ENCODE measurements at places on chromosomes 11 and 22. TPM values are rescaled to one million over a fixed set of nuclear protein-coding genes. Genes with fewer than 3 reads are reported as not detected.

DNA sequence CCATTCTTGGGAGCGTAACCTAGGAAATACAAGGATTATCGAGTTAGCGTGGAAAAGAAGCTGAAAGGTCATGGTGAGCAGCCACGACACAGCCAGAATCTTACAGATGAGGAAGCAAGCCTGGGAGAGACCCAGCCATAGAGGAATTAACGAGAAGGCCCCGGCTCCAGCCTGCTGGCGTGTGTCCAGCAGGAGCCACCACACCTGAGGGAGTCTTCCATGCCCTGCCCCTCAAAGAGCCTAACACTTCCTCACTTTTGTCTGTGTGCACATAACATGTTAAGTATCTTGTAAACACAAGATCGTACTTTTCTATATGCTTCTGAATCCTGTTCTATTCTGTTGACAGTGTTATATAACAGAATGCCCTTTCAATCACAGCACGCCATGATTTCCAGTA is 18.1 kb downstream of the CECR2 start:
- no peak overlapping the region for H3K27ac ChIP-seq
- H3K4me1 ChIP-seq, result no peaks in the 10 kb centered on the region
- DNase-seq, result no peak
- H3K27me3 ChIP-seq, result no peaks in the 10 kb centered on the region

DNA sequence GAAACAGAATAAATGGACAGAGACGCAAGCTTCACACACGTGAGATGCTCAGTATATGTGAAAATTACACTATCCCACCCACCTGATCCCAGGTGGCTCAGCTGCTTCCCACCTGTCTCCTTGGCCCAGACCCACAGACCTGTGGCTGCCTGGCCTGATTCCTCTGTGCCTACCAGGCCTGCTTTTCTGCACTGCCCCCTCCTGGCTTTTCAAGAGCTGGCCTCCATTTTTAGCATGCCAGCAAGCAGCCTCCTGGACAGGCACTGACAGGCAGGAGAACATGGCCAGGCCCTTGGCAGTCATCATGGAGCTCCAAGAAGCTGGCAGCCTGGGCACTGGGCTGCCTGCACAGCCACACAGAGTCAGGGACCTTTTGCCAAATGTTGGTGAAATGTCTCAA is 79.5 kb upstream of the HMGXB4 start:
- no peaks in the 10 kb centered on the region for H3K27me3 ChIP-seq
- H3K27ac ChIP-seq, result no peak overlapping the region
- H3K4me1 ChIP-seq, result no peaks in the 10 kb centered on the region
- no peak overlapping the region for H3K4me3 ChIP-seq
- DNase-seq, result no peak

DLG2 gene
- 13.2 TPM for total RNA-seq

DNA sequence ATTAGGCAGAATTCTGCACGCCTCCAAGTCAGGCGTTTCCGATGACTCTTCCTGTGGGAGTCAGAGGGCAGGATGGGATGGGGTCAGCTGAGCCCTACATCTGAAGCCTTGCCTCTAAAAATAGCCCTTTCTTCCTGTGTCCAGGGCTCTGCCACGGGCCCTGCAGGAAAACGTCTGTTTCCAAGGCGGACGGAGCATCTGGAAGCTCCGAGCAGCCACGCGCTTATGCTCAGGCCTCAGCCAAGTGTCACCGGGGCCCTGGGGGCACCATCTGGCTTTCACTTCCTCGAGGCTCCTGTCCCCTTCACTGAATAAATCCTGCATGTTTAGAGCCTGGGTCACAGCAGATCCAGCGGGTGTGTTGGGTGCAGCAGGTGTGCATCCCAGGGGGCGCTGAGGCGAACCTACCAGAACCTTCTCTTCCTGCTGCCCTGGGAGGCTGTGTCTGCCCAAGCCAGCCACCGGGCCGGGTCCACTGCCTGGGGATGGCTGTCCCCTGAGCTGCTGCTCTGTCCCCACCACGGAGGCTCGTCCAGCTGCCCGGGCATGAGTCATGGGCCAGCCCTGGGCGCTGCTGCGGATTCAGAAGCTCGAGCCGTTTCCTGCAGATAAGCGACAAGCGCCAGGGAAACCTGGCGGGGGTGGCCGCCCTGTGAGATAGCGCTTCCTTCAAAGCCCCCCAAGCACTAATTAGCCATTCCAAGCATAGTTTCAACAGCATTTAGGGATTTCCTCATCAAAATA is 32.0 kb upstream of the LINC01488 start:
- no peak overlapping the region for H3K27ac ChIP-seq
- peaks cover 15% of the 10 kb centered on the region for H3K4me1 ChIP-seq
- no peaks in the 10 kb centered on the region for H3K27me3 ChIP-seq
- H3K4me3 ChIP-seq, result no peak overlapping the region

DNA sequence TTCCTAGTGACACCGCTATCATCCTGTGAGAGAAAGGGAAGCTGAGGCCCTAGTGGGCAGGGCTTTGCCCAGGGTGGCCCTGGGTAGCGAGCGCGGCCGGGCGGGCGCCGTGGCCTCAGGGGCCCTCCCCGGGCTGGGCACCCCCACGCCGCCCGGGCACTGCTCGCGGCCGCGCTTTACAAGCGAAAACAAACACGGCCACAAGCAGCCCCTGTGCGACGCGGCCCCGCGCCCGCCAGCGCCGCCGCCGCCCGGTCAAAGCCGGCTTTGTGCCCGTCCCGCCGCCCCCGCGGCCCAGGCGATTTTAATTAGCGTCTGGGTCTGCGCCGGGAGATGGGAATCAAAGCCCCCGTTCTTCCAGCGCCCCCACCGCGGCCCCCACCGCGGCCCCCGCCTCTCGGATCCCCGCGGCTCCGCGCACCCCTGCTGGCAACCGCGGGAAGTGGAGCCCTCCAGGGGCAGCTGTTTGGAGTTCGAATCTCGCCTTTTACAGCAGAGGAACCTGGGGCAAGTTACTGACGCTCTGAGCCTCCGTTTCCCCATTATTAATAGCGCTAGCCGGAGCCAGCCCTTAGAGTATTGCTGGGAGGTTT is 47.9 kb downstream of the CHRDL2 start:
- no peak overlapping the region for H3K27ac ChIP-seq
- no peak overlapping the region for H3K4me3 ChIP-seq
- DNase-seq, result no peak
- peaks cover 32% of the 10 kb centered on the region for H3K4me1 ChIP-seq

C11orf52 gene
- 14.8 TPM for total RNA-seq

DEFB131B gene
- not detected for total RNA-seq

DNA sequence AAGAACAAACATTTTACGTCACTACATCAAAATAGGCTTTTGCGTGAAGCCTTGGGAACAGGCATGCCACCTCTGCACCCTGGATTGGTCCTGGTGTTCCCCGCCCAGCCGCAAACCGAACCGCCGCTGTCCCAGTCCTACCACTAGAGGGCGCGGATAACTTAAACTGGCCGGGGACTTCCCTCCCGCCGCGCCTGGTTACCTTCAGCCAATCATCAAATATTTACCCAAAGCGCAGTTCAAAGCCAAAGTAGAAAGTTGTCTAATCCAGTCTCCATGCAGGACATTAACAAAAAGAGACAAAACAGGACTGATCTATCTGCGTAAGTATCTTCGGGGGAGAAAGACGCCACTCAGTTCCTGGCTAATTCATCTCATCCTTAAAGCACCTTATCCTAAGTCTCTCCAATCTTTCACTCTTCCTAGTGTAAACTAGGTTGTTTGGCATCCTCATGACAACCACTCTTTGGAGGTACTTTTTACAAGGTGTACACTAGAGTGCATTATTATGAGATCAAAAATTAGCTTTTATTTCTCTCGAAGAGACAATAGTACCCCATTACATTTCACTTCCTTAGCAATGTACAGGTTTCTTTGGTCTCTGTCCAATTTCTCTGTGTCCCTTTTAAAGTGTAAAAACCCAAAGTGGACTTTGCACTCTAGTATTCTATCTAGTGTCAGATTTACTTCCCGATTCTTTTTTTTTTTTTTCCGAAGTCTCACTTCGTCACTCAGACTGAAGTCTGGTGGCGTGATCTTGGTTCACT is 3.9 kb upstream of the CRY2 start:
- H3K27ac ChIP-seq, result peak overlapping the region; percentile 95
- H3K36me3 ChIP-seq, result no peaks in the 10 kb centered on the region
- DNase-seq, result peak; percentile 95
- H3K4me1 ChIP-seq, result peaks cover 36% of the 10 kb centered on the region
- no peak overlapping the region for H3K4me3 ChIP-seq
- H3K27me3 ChIP-seq, result no peaks in the 10 kb centered on the region

DNA sequence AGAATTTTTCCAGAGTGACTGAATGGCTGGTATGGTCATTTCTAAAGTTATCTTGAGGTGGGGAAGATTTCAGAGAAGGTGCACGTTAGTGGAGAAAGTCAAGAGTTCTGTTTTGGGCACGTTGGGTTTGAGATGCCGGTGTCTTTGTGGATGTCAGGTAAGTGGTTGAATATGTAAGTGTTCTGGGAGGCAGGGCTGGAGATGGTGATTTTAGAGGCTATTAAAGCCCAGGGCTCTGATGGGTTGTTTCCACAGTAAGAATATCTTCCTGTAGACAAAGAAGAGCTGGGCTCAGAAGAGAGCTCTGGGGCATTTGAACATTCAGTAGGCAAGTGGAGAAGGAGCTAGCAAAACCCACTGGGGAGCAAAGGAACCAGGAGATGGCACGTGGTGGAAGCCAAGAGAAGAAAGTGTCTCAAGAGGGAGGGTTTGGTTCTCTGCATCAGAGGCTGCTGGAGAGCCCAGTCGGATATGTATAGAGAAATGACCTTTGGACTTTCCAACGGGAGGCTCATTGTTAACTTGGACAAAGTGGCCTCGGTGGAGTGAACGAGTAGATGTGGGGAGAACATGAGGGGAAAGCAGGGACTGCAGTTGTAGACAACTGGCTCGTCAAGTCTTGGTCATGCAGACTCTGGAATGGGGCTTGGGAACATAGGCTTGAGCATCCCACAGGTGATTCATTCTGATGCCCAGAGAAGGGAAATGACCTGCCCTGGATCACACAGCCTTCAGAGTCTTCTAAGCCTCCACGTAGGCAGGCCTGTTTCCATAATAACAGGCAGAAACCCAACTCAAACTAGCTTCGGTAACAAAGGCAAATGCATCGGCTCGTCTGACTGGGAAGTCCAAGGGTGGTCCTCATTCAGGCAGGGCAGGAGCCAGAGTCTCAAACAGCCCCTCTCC is 98.4 kb upstream of the PARVA start:
- H3K27ac ChIP-seq, result no peak overlapping the region
- H3K27me3 ChIP-seq, result no peaks in the 10 kb centered on the region
- peaks cover 20% of the 10 kb centered on the region for H3K4me1 ChIP-seq
- H3K36me3 ChIP-seq, result no peaks in the 10 kb centered on the region
- no peak overlapping the region for H3K4me3 ChIP-seq

DNA sequence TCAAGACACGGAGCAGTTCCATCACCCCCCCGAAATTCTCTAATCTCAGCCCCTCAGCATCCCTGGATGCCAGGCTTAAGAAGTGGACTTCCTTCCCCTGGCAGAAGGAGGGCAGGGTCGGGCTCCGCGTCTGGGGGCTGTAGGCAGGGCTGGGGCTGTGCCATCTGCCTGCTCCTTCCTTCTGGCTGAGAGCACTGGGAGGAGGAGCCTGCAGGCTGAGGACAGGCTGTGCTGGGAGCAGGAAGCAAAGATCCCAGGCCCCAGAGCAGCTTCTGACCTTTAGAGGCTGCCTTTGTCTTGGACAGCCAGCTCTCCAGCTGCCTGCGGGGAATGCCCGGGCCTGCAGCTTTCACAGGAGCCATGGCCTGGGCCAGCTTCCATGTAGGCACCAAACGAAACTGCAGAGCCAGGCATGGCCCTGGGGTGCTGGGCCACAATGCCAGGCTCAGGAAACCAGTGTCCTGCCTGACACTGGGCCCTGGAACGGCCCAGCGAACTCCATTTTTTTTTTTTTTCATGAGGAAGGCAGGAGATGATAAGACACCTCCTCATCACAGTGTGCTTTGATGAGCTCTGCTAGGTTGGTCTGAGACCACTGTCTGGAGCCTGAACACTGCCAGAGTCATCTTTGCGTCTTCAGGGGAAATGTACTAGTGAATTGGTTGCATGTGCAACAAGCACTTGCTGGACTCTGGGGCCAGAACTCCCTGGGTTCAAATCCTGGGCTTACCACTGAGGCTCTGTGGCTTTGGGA is 67.9 kb downstream of the MCM5 start:
- H3K4me3 ChIP-seq, result no peak overlapping the region
- no peaks in the 10 kb centered on the region for H3K27me3 ChIP-seq
- H3K27ac ChIP-seq, result peak overlapping the region; percentile 76
- H3K36me3 ChIP-seq, result no peaks in the 10 kb centered on the region
- DNase-seq, result peak; percentile 60

GRCh38 chr11:66880496-66881450 is 23.9 kb downstream of the LRFN4 start:
- peaks cover 16% of the 10 kb centered on the region for H3K4me1 ChIP-seq
- H3K4me3 ChIP-seq, result no peak overlapping the region
- H3K27ac ChIP-seq, result no peak overlapping the region
- H3K36me3 ChIP-seq, result no peaks in the 10 kb centered on the region

DNA sequence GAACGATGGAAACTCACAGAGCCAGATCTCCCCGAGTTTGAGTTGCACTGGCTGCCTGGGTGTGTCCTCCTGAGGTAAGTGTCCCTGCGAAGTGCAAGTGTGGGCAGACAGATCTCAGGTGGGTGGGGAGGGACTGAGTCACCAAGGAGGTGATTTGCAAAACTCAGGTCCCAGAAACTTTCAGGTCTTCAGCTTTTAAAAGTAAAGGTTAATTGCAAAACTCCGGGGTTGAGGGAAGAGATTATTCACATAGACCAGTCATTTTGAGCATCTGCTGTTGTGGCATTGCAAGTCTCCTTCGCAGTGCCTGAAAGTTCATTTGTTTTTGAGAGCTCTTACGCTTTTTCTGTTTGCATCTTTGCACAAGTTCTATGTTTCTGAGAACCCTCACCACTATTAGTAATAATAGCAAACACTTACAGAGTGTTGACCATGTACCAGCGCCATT is 7.1 kb downstream of the CD44 start:
- H3K27ac ChIP-seq, result no peak overlapping the region
- no peak for DNase-seq
- peaks cover 85% of the 10 kb centered on the region for H3K4me1 ChIP-seq
- no peaks in the 10 kb centered on the region for H3K27me3 ChIP-seq

- no peaks in the 10 kb centered on the region for H3K4me1 ChIP-seq
- no peak overlapping the region for H3K4me3 ChIP-seq
Measured at GRCh38 chr11:18000760-18001159, 12.1 kb downstream of the SERGEF start.

DNA sequence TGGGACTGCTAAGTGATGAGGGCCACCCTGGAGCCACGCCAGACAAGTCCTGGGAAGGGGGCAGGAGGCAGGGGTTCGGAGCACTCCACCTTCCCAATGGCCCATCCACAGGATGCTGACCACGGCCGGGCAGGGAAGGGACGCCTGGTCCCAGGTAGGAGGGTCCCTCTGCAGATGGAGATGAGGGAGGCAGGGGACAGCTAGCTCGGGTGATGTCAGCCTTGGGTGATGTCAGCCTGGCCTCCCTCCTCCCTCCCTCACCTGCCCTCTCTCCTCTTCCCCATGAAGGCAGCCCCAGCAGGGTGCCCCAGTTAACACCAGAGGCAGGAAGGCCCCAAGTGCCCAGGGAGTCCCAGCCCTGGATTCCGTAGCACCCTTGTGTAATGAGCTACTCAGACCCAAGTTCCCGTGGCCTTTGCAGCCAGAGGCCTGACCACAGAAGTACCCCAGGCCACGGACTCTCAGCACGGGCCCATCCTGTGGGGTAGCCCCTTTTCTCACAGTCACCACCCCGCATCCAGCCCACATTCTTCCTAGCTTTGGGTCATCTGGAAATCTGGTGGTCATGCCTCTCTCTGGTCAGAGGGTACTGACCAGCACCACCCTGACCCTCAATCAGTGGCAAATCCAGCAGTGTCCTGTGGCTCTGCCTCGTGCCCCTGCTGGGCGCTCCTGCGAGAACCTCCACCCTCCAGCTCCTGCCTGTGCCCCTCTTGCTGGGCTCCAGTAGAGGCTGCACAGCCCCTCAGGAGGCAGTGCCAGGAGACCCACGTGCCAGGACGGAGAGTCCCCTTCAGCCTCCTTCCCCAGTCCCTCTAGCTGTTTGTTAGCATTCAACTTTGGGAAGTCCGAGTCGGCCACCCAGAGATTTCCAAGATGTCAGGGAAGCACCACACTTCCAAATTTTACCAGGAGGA is 47.4 kb downstream of the SHANK2 start:
- no peak overlapping the region for H3K27ac ChIP-seq
- H3K36me3 ChIP-seq, result no peaks in the 10 kb centered on the region
- H3K4me1 ChIP-seq, result peaks cover 22% of the 10 kb centered on the region
